Stimulated activated CD8-positive, alpha-beta memory T cell treated with anti-CD3 and anti-CD28 coated beads, Interleukin-7, amount 100 ng/mL, for 1 hour (primary cell): ENCODE measurements at places on chromosomes 3 and 15.

DNA sequence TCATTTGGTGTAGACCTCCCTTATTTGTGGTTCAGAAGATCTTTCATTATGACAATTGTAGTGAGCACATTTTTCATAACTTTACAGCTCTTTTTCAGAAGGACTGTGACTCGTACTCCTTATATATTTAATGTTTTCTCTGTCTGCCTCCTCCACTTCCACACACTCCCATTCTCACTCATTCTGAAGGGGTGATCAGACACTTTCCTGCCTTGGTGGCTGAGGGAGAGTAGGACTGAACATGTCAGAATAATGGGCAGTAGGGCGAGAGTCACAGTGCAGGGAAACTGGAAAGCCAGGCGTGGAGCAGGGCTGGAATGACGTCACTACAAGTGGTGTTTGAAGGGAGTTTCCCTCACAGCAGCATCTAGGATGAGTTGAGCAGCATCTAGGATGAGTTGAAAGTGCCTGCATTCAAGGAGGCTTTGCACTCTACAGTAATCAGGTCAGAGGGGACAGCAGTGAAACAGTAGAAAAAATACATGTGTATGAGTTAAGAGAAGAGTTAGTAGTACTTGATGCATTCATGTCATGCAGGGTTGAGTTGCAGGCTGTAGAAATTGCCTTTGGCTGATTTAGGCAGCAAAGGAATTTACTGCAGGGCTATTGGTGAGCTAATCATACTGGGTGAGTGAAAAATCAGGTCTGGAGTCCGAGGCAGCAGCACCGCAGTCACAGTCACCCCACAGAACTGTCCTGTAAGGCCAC lies 36.3 kb upstream of the FBXL22 start:
- DNase-seq, result no peak

GRCh38 chr3:157611536-157612076 lies 108.4 kb upstream of the VEPH1 start:
- DNase-seq, result no peak

DNA sequence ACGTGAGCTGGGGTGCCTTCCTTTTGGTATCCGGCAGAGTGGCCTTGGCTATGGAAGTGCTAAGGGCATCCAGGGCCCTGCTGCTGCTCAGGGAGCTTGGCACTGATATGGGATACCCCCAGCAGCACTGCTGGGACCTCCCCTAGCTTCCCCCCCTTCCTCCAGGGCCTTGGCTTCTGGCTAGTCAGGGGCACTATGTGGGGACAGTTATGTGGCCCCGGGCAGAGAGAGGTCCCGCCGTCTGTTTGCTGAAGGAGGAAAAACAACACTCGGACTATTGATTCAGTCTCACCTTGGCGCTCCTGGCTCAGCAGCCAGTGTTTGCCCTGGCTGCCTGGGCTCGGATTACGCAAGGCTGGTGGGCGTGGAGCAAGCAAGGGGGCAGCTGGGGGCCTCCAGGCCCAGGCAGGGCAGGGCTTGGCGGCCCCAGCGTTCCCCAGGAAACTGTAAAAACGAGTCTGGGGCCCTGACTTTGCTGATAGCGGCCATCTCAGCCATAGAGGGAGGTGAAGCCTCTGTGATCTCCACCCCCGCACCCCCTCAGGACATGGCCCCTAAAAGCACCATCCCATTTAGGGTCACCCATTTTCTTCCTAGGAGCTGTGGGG lies 5.7 kb downstream of the FURIN start:
- DNase-seq, result no peak

DNA sequence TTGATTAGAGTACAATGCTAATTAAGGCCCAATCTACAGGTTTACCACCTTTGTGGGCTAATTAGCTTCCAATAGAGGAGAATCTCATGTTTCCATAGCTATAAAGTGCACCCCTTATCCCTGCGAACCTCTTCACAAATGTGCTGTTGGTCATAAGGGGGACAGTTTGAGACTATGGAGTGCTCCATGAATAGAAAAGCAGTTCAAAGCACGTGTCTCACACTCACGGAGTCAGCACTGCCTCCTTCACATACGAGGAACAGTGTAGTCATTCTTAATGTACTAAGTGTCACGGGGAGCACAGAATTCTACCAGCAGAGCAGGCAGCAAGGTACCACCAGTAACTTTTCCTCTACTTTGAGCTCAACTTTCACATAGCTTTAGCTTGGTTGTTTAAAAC lies 62.1 kb downstream of the ETV5 start:
- DNase-seq, result no peak

GRCh38 chr3:194861375-194861774 lies 175.7 kb downstream of the FAM43A start:
- no peak for DNase-seq

GRCh38 chr3:188488801-188489200 lies 334.8 kb downstream of the LPP start:
- DNase-seq, result no peak

GRCh38 chr15:72591361-72591760 lies 63.1 kb upstream of the GOLGA6B start:
- no peak for DNase-seq

- no peak for DNase-seq
Measured at GRCh38 chr3:80023010-80023409, 255.2 kb upstream of the ROBO1 start.

DNA sequence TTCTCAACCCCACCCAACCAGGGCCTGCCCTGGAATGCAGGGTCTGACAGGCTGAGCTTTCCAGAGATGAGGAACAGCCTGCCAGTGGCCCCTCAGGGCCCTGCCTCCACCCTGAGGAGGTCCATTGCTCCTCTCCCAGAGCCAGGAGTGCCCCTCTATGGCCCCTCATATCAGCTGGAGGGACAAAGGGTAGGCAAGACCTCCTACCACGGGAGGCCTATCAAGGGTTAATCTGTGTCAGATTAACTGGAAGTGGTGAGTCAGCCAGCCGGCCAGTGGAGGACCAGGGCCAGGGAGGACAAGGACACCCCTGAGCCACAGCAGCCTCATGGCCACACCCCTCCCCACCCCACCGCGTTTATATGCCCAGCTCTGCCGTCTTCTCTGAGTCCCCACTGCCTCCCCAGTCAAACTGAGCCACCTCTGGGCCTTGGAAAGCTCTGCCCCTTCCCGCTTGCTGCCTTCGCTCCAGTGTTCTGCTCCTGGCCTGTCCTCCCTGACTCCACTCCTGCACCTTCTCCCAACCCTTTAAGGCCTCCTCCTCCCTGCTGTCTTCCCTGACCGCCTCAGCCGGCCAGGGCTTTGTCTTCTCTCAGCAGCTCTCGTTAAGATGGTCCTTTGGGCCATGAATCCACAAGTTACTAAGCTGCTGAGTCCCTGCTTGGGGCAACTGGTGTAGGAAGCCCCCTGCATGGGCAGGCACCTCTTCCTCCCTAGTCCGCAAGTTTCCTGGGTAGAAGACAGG lies 6.5 kb downstream of the CCDC33 start:
- no peak for DNase-seq

DNA sequence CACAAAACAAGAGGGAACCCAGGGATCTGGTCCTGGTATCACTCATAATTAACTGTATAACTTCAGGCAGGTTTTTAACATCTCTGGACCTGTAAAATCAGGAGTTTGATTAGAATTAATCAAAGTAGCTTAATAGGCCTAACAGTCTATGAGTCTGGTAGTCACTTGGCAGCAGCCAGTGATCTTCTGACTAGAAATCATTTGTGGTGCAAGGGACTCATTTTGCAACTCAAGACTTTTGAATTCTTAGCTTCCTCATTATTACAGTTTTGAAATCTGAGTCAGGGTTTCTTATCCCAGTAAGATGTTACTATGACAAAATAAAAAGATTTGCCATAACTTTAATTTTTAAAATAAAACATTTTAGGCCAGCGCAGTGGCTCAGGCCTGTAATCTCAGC lies 70.8 kb downstream of the TMCC1 start:
- no peak for DNase-seq
